ENCODE measurements at places on chromosomes 2 and 18.
A peak's percentile ranks its signal among the peaks of the same experiment; 100 is the strongest.

DNA sequence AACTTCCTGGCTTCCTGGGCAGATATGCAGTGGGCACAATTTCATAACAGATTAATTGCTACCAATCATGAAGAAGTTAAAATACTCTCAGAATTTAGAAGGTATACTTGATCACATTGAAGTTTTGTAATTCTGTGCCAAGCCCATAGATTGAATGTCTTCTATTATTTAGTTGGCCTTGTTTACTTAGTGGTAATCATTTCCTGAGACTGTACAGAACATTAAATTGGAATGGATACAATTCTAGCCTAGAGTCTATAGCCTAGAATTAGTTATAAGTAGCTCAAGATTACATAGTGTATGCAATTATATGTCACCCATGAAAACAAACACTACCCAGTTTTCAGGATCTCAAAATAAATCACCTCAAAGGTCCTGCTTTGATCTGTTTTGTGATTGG lies 615.8 kb downstream of the XIRP2 start:
- no peak for DNase-seq

GRCh38 chr18:6757931-6758330 lies 28.4 kb downstream of the ARHGAP28 start:
- no peak for DNase-seq

- DNase-seq = peak; percentile 26
Observed at GRCh38 chr2:133483181-133483580, 85.1 kb downstream of the NCKAP5 start.

DNA sequence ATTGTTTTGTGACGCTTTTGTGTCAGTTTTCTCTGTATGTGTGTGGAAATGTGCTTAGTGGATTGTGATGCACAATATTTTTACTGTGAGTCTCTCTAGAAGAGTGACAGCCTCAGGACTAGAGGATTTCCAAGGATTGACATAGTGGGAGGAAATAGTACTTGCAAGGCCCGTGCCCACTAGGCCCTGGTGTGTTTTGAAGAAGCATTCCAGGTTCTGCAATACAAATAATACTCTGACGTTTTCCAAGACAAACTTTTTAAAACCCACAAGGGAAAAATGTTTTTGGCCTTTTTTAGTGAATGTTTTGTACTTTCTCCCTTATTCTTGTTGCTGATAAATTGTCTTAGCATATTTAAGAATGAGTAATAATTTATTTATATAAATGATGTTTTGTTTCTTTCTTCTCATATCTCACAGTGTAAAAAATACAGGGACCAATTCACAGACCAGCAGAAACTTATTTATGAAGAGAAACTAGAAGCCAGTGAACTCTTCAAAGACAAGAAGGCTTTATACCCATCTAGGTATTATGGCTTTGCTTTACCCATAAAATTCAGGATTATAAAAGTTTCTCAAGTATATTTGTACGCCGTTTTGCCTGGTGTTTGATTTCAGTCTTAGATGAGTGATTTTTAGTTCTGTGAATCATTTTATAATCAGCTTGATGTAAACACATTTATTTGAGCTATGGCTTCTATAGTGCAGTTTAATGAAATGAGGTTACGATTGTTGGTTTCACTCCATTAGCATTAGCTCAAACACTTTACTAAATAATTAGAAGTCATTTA lies 165.6 kb downstream of the MYO1B start:
- no peak for DNase-seq

- DNase-seq = no peak
Observed at GRCh38 chr2:214226061-214226460, 184.8 kb upstream of the VWC2L start.

DNA sequence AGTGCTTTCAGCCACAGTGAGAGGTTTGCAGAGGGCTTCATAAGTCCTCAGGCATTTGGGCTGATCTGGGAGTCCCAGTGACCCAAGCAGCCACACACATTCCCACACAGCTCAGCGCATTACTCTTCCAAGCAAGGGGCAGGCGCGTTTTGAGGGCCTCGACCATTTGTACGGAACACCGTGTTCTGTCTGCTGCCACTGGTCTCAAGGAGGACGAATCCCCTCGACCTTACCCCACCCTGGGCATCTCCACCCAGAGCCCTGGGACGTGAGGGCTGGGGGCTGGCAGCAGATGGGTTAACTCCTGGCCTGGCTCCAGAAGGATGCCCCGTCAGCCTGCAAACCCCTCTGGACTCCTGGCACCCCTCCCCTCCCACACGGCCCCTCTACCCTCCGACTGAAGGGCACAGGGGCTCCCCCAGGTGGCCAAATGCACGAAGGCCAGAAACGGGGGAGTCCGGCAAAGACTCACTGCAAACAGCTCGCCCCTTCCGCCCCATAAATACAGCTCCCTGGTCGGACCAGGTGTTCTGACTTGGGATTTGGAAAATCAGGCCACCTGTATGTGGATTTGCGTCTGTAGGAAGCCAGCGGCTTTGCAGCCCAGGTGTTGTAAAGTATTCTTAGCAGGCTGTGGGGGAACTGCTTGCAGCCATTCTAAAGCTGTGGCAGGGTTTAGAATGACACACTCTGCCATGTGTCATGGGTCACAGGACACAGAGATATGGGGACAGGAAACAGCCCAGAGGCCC lies 33.6 kb upstream of the PTMA start:
- DNase-seq = peak; percentile 92

DNA sequence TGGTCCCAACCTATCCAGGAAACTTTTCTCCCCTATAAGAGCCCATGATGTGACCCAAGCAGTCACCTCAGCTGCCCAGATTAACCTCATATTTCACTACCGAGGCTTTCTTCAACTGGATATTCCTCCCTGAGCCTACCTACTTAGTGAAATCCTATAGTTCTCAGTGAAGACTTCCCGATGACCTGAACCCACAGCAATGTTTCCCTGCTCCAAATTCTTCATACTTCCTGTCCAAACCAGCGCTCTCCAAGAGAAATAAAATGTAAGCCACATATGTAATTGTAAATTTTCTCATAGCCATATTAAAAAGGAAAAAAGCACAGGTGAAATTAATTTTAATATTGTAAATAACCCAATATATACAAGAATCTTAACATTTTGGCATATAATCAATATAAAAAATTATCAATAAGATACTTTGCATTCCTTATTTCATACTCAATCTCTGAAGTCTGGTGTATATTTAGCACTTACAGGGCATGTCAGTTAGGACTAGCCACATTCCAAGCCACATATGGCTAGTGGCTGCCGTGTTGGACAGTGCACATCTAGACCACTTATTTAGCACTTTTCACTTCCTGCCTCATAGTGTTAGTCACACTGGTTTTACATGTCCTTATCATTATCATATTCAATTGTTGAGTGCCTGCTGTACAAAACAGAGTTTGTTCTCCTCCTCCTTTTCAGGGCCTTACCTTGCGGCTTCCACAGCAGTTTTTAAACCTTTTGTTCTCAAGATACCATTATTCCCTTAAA lies 1.9 kb upstream of the STAT4 start:
- DNase-seq = no peak

DNA sequence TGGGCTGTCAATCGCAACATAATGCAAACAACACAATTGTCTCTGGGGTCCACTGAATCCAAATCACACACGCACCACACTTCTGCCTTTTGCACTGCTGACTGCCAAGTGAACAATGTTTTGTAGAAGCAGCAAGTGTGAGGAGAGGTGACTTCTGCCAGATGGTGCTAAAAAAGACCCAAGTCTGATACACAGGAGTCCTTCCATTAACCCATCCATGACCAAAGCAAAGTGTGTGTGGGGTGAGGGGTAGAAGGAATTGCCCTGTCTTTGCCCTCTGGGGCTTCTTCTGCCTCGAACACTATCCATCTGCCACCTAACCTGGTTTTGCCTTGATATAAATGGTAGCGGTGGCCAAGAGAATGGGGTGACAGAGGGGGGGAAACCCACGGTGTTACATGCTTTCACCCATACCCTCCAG lies 50.0 kb downstream of the C2orf42 start:
- DNase-seq = no peak

GRCh38 chr2:177038787-177039484 lies 173.7 kb upstream of the HNRNPA3 start:
- DNase-seq = peak; percentile 41

DNA sequence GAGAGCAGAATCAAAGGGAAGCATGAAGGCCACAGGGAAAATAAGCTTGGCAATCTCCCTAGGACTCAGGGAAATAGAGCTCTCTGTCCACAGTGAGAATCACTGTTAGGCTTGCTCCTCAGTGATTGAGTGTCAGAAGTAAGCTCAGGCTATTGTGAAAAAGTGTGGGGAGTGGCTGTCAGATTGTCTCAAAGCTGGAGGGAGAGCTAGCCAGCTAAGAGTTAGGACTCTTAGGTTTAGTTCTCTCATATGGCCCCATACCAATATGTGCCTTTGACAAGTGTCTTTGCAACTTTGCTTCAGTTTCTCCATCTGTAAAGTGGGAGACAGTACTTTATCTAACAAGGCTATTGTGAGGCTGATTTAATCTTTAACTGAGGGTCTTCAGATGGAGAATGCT lies 17.2 kb downstream of the EIF4E2 start:
- no peak for DNase-seq

DNA sequence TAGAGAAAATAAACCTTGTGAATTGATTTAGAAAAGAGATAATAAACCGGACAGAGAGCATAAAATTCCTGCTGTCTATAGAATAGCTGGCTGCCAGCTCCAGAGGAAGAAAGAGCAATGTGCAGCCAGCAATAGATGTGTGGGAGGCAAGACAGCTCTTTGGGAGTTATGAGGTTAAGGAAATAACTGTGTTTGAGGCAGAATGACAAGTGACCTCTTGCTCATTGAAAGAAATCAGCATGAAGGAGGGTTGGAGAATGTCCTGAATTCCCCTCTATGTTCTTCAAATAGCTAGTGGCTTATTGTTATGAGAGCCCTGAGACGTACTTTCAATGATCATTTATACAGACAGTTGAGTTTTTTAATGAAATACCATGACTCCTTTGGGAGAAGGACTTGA lies 1009.9 kb upstream of the NXPH2 start:
- peak; percentile 30 for DNase-seq

DNA sequence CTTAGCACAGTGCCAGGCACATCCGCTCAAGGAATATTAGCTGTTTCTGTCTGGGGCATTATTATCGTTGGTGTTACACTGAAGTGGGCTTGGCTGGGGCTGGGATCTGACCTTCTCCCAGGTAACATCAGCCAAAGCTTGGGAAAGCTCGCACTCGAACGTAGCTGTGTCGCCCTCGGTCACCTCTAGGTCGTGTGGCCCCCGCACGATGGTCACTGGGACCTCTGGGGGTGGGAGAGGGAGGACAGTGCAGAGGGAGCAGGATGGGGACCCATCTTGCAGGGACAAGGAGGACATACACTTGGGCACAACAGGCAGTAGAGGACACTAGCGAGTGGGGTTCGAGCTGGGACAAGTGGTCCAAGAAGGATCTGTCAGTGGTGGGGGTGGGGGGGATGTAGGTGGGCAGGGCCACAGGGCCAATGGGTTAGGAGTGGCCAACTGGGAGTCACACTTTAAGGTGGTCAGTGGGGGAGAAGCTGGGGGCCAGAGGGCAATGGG lies 9.7 kb downstream of the TMEM198 start:
- DNase-seq = no peak

DNA sequence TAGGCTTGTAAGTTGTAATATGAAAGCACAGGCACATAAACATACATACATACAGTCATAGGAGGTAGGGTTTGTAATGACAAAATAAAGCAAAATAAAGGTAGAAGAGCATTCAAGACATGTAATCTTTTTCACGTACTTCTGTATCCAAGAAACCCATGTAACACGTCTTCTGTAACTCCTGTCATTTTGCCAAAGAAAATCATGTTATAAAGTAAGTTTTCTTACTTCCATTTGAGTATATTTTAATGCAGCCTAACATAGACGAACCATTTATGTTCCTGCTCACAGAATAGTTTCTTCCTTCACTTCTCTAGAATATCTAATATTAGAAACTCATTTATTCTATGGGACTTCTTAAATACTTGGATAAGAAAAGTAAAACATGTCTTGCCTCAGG lies 1884.0 kb upstream of the CELF4 start:
- no peak for DNase-seq

DNA sequence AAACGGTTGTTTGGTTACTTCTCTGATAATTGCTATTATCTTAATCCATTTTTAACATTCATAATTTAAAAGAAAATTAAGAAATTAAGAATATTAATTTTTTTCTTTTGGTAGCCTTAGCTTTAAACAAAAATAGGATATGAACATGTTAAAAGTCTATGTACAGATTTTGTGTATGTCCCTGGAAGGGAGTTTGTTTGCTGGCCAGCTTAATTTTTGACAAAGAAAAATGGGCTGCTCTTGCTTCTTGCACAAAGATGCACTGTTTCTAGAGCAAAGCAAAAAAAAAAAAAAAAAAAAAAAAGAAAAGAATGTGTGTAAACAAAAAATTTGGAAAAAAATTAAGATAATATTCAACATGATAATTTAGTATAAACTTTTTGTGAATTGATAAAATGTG lies 1.3 kb downstream of the RFTN2 start:
- peak; percentile 30 for DNase-seq

DNA sequence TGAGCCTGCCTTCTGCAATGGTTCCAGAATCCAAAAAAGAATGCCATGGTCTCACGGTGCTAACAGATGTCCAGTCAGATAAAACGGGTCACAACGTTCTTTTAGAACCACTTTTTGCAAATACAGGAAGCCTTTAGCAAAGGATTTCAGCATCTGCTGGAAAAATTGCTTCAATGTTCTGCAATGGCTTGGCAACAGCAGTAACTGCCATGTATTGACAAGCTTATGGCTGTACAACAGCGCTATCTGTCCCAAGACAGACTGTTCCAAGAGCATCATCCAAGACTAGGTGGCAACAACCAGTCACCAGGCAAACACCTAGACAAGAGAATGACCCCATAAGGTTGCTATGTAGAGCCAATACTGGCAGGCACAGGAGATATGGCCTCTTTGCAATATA lies 37.6 kb upstream of the RIOK3 start:
- no peak for DNase-seq

DNA sequence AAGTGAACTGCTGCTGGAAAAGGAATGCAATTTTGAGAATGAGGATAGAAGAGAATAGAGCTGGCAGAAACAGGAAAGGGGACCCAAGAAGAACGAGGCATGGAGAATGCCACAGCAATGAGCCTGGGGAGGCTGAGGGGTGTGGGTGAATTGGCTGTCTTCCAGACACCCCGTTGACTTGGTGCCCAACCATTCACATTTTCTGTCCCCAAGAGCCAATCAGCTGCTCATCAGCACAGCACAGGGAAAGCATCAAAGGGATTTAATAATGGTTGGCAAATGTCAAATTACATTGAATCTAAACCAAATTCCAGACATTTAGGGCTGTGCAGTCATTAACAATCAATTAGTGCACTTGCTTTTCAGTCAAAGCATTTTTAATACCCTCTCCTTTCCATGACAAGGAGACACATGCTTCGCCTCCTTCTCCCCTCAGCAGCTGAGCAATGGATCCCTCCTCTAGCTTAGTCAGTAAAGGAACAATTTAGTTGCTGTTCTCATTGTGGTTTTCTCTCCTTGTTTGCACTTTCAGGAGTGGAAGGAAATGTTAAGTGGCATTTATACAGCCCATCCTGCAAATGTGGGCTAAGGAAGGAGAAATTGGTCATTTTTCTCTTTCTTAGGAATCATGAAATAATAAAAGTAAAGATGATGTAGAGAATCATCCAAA lies 98.8 kb downstream of the KLF7 start:
- DNase-seq = no peak

- no peak for DNase-seq
Observed at GRCh38 chr2:239326831-239327535, 73.8 kb downstream of the HDAC4 start.

GRCh38 chr2:66145490-66145889 lies 289.4 kb upstream of the MEIS1 start:
- DNase-seq = no peak

GRCh38 chr18:14948163-14948540 lies 200.2 kb downstream of the ANKRD30B start:
- no peak for DNase-seq

GRCh38 chr2:231592636-231593145 lies at the start of gene TEX44:
Gene TEX44 (plus strand): TSS chr2:231592864. CDS start chr2:231592952, 88 bp downstream.
- no peak for DNase-seq
